Stimulated activated CD8-positive, alpha-beta memory T cell treated with anti-CD3 and anti-CD28 coated beads, Interleukin-2, amount 100 ng/mL, for 1 hour (primary cell): ENCODE measurements at places on chromosomes 5 and 9.

DNA sequence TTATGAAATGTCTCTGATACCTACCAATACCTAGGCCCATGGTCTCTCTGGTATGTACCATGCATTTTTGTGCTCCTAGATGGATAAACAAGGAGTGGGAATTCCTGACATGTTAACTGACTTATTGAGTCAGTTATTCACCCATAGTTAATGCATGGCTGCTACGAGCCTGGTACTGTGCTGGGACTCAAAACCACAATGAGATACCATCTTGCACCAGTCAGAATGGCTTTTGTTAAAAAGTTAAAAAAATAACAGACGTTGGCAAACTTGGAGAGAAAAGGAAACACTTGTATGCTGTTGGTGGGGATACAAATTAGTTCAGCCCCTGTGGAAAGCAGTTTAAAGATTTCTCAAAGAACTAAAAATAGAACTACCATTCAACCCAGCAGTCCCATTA lies 293.8 kb downstream of the OSTF1 start:
- DNase-seq, result no peak

DNA sequence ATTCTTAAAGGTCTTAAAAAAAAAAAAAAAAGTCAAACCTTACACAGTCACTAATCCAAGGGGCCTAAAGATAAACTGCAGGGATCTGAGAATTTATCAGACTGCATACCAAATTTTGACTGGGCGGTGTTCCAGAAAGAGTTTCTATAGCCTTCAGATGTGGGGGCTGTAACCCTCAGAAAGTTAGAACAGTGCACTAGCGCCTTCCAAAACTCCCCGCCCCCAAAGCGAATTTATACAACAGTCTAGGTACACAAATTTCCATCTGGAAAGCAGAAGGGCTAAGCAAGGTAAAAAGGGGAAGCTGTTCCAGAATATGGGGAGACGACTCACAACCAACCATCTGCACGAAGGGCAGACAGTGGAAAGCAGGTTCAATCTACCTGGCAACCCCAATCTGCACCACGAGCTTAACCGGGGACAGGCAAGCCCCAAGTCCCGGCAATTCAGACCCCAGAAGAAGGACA lies 813 bp downstream of the ERMP1 start:
- no peak for DNase-seq

- DNase-seq, result no peak
These were observed 173.5 kb downstream of the C5orf15 start for GRCh38 chr5:133794771-133795415.

DNA sequence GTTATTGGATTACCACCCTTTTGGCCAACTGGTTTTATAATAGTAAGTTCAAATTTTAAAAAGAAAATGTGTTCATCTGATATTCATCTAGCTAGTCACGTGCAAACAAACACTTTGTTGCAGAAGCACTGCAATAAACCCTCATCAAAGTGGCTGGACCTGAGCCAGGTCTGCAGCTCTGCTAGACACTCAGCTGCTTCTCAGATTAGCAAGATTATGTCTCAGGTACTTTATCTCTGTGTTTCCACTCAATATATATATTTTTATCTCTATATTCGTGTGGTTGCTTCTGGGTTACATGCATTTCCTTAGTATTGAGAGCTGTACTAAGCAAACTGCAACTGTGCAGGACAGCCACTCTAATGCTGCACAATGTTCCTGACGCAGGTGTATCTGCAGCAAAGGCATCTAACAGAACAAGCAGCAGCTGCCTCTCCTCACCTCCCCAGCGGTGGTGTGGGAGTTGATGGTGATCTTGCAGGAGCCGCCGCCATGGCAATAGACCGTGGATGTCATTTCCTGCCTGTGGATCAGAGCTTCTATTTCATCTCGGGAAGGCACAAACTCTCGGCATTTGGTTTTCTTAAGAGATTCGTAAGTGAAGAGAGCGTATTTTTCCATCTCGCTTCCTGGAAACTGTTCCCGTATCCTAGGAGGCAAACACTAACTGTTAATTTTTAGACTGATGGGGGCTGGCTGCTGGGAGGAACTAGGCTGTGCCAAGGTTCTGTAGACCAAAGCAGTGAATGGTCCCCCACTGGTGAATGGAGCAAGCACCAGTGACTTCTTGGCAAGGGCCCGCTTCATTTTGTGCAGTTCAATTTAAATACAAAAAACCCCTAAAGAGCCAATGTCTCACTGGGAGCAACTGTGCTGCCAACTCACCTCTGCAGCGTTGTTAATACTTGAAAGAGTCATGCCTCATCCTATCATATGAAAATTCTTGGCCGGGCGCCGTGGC lies 56.7 kb upstream of the RETREG1 start:
- no peak for DNase-seq

DNA sequence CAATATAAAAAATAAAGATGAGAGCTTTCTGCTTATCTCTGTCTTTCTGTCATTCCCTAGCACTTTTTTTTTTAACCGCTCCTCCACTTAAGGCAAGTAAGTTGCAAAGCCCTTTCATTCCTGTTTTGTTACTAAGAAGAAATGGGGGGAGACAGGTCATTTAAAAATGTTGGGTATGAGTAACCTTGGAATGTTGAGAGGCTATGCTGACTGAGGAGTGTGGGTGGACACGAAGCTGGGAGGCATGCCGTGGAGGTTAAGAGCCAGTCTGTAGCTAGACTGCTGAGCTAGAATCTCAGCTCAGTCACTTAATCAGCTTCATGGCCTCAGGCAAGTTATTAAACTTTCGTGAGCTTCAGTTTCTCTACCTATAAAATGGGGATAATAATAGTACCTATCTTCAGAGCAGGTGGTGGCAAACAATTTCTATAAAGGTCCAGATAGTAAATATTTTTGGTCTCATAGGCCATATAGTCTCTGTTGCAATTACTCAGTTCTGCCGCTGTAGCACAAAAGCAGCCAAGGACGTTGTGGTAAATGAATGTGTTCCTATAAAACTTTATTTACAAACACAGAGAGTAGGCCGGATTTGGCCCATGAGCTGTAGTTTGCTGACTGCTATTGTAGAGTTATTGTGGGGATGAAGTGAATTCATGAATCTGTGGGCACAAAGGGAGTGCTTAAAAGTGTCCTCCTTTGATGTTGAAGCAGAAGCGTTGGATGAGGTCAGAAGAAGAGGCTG lies 220.0 kb downstream of the GABBR2 start:
- DNase-seq, result no peak

DNA sequence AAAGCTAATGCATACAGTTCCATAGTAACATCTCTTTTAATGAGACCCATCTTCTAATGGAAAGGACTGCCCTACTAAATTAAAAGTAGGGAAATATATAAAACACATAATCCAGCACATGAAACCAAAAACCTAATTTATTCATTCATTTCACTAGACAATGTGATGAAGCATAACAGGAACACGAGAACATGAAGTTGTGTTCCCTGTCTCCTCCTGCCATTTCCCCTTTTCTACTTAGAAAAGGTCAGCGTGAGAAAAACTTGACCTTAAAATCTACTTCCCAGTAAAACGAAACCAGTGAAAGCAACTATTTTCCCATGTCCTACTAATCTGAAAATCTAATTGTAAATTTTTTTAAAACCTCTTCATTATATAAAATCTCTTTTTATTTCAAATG lies 847.5 kb downstream of the TLE1 start:
- no peak for DNase-seq

DNA sequence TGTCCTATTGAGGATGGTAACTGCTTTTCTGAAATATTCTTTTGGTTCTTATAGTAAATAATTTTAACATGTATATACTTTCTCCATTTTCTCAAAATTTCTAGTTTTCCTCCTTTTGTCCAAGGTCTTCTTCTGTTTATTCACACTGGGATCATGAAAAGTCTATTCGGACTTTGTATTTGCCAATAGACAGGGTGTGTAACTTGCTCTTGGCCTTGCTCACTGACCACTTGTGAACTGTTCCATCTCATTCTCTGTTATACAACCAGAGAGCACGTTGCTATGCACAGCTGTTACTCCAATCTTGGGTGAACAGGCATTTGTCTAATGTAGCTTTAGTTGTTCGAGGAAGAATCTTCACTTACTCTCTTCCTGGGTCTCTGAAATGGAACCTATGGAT lies 388.9 kb downstream of the SH3GL2 start:
- no peak for DNase-seq
